ENCODE measurements at places on chromosomes 4 and X. TPM values are rescaled to one million over a fixed set of nuclear protein-coding genes. Genes with fewer than 3 reads are reported as not detected.

RS1 gene
- total RNA-seq, result 0.05 TPM

DNA sequence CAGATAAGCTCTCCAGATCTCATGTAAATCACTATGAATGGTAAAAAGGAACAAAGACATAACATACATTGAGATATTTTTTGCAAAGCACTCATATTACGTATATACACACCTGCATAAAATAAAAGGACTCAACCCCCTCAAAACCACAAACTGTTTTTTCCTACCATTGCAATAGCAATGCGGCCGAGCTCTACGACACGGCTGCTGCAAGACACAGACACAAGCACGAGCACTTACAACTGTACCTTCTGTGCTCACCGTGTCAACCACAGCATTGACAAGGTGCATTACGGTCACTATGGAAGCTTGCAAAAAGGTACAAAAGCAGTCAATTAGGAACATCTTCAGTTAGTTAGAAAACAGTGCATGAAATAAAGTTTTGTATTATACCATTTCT is 37.1 kb upstream of the MTNR1A start:
- peak; percentile 16 for DNase-seq

- no peak for DNase-seq
Measured at GRCh38 chrX:105463473-105463872, 243.0 kb upstream of the TEX13A start.

DNA sequence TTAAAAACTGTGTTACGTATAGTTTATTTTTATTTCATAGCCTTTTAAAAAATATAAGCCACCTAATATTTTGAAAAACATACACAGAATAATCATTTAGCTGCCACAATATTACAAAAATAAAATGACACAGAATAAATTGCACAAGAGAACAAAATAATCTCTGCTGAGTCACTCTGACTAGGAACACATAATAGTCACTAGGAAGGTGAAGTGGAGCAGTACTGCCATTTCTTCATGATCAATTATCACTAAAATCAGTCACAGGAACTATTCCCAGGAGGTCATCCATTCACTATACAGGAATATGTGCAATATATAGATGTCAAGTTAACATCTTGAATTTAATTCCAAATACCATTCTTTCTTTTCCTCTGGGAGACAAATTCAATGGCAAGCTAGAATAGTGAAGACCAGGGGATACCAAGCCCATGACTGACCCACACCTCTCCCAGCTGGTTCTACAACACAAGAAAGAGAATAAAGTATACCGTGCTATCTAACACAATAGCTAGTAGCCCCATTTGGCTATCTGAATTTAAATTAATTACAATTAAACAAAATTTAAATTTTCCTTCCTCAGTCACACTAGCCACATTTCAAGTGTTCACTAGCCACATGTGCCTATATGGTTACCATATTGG is 5.9 kb downstream of the SMIM43 start:
- DNase-seq, result no peak

DNA sequence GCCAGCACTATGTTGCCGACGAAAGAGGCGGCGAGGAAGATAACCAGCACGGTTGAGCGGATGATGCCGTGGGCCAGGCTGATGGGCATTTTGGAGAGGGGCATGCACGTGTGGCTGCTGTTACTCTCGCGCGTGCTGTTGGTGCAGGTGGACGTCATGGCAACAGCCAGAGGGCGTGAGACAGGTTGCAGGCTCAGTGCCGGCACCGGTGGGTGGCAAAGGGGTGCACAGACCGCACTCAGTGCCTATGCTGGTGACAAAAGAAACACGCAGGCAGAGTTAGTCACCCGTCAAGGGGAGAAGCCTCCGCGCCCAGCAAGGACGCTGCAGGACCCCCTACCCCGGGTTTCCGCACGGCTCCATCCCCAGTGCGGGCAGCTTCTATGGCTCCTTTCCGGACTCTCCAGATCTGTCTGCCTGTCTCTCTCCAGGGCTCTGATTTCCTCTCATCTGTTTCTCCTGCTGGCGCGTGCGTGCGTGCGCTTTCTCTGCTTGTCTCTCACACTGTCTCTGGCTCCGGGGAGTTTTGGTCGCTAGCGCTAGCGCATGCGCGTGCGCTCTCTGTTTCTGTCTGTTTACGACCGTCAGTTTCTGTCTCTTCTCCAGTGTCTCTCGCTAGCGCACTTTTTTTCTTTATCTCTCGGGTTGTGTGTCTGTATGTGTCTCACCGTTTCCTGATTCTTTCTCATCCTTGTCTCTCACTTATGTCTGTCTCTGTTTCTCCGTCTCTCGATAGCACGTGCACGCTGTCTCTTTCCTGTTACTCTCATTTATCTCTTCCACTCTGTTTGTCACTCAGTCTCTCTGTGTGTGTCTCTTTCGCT is 2.1 kb downstream of the GPR101 start:
- peak; percentile 19 for DNase-seq

DNA sequence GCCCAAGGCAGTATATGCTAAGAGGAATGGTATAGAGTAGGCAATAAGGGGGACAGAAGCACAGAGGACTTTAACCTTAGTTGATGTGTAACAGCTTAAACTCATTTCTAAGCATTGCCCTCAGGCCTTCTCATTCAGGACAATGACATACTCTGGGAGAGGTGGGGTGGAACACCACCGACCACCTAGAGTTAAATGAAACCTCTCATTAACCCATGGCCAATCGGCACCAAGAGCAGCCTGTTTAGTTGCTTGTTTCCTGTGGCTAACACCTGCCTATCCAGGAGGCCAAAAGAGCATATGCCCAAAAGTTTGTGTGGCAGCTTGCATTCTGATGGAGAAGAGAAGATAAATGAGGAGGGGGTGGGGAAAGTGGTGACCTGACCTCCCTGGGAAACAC is 88.7 kb upstream of the PLAC1 start:
- DNase-seq, result no peak

Measured in thymus (tissue), 14 donors.